ENCODE measurements at places on chromosomes 2 and 18.

DNA sequence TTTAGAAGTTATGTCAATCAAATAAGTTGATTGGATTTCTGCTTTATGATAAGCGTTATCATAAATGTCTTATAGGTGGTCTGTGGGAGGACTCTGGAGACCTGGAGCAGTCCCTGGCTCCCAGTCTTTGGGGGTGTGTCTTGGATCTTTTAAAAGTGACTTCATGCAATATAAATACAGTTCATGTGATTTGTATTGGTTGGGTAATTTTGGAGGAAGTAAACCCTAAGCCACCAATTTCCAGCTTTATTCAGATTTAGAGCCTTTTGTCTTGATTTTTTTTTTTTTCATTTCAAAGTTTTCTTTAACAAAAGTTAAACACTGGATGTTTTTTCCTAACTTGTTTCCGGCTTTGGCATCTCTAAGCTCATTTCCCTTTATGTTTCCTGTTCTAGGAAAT is 68.8 kb downstream of the MAP4K4 start:
- no peak overlapping the region for H3K4me3 ChIP-seq
- no peaks in the 10 kb centered on the region for H3K36me3 ChIP-seq
- peaks cover 92% of the 10 kb centered on the region for H3K4me1 ChIP-seq
- no peaks in the 10 kb centered on the region for H3K27me3 ChIP-seq

- H3K36me3 ChIP-seq = no peaks in the 10 kb centered on the region
- no peaks in the 10 kb centered on the region for H3K27me3 ChIP-seq
- no peaks in the 10 kb centered on the region for H3K4me1 ChIP-seq
- no peak for DNase-seq
These were observed 29.8 kb downstream of the LRP1B start for GRCh38 chr2:142100970-142101369.

- H3K27ac ChIP-seq = no peak overlapping the region
- no peaks in the 10 kb centered on the region for H3K36me3 ChIP-seq
- DNase-seq = no peak
- H3K4me1 ChIP-seq = peaks cover 15% of the 10 kb centered on the region
These were observed 79.1 kb downstream of the FAM168B start for GRCh38 chr2:131014141-131014540.

- no peaks in the 10 kb centered on the region for H3K36me3 ChIP-seq
- no peak for DNase-seq
- H3K27ac ChIP-seq = no peak overlapping the region
- H3K4me1 ChIP-seq = no peaks in the 10 kb centered on the region
- H3K4me3 ChIP-seq = no peak overlapping the region
These were observed 102.2 kb upstream of the CCDC150 start for GRCh38 chr2:196537311-196537710.

Measured in GM23248 (cell line).